Metanephros (tissue), 2 donors: ENCODE measurements at places on chromosomes 5 and 9. TPM values are rescaled to one million over a fixed set of nuclear protein-coding genes. Genes with fewer than 3 reads are reported as not detected.

BOD1 gene
- 57.7 TPM for total RNA-seq

KIF12 gene
- total RNA-seq, result 101 TPM

GNA14 gene
- 21.1 TPM for total RNA-seq

PCDHB12 gene
- total RNA-seq, result 9.3 TPM

PTGER4 gene
- 47.2 TPM for total RNA-seq

DBH gene
- 1.1 TPM for total RNA-seq

ANKRD31 gene
- total RNA-seq, result 0.41 TPM

STK32A gene
- total RNA-seq, result 17.1 TPM

TMC1 gene
- total RNA-seq, result 0.41 TPM

PCDHB7 gene
- 4.4 TPM for total RNA-seq

AIF1L gene
- 214 TPM for total RNA-seq

FGF18 gene
- total RNA-seq, result 1.6 TPM

ANXA2R gene
- 4.3 TPM for total RNA-seq

ADAMTS13 gene
- 6.0 TPM for total RNA-seq

NEUROG1 gene
- total RNA-seq, result not detected

SLC27A6 gene
- total RNA-seq, result 0.93 TPM

PRRX2 gene
- total RNA-seq, result 2.1 TPM

PTGDS gene
- 43.3 TPM for total RNA-seq

SLCO6A1 gene
- total RNA-seq, result not detected

CAMK2A gene
- total RNA-seq, result 14.4 TPM

RANBP3L gene
- 13.3 TPM for total RNA-seq

CD180 gene
- 1.4 TPM for total RNA-seq

IL9 gene
- not detected for total RNA-seq

PDE6A gene
- total RNA-seq, result 0.06 TPM

TDRD7 gene
- 5.7 TPM for total RNA-seq
